ENCODE measurements at places on chromosomes 3 and 15.

DNA sequence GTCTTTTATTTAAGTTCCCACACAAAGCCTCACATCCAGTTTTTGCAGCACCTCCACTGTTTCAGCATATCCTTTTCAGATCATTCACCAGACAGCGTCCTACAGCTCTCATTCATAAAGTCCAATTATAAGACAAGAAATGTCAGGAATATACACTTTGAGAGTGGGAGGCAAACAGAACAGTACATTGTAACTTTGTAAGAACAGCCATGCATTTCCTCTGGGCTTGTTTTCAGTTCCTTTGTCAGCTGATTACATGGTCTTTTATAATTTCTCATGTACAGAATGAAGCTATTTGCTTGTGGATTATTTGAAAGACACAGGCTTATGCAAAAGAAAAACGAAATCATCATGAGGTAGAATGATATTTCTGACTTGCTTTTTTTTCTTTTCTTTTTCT lies 85.7 kb downstream of the SOX2 start:
- DNase-seq, result no peak

GRCh38 chr3:193140381-193140780 lies 100.6 kb upstream of the PLAAT1 start:
- no peak for DNase-seq

GRCh38 chr3:178684881-178685590 lies 148.8 kb downstream of the KCNMB2 start:
- DNase-seq, result no peak

- DNase-seq, result no peak
These were observed 517.2 kb downstream of the FOXP1 start for GRCh38 chr3:71066356-71066755.

DNA sequence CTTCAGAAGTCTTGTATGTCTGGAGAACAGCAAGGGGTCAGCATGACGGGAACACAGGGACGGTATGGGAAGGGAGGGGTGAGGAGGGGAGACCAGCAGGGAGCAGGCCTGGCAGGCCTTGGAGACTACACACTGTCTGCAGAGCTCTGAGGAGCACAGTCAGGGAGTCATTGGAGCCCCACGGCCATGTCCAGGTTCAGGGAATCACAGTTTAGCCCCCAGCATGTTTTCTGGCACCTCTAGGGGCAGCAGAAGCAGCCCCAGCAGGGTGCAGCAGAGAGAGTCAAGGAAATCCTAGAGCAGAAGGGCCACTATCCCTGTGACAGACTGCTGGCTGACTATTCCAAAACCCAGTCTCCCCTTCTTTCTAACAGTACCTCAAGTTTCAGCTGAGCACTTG lies 3.2 kb downstream of the LAMP3 start:
- no peak for DNase-seq

DNA sequence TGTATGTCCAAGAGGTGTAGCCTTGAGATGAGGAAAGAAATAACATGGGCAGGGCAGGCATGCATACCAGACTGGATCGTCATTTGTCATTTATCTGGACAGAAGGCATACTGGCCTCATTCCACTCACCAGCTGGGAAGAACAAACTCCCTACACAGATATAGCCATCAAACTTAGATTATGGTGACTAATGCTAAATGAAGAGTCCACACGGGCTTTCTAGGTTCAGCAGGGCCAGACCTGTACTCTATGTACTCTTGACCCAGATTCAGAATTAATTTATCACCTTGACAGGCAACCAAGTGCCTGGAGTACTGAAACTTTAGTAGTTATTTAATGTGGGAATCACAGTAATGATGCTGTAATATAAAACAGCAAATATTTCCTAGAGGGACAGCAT lies 164.3 kb upstream of the IL12A start:
- DNase-seq, result no peak

DNA sequence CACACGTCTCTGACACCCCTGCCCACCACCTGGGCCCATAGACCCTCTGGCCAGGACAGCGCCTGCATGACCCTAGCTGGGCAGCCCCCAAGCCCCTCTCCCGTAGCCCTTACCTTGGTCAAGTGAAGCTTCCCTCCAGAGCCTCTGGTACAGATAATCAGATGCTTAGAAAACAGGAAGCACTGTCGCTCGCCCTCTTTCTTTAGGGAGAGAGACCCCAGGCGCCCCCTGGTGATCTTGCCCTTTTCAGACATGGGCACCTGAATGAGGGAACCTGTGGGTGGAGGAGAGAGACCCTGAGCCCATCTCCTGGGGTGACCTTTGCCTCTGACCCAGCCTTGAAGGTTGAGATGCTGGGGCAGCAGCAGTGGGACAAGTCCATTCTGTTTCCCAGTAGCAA lies 65.4 kb downstream of the RASGRF1 start:
- no peak for DNase-seq

DNA sequence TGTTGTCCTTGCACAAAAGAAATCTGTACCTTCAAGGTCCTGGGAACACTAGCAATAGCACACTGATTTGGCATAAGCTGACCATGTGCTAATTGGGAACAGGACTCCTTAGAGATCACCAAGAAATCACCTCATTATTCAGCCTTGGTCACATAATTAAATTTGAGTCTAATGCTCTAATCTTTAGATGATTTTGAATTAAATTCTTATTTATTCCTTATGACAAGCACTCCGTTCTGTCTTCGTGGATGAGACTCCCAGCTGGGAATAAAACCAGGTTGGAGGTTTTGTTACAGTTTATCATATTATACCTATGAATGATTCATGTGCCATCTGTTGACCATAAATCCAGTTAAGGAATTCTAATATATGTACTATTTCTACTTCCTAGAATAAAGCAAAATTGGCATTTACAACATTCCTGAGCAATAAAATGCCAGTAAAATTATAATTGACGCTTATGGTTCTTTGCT lies 162.2 kb downstream of the MYRIP start:
- no peak for DNase-seq

GRCh38 chr15:67076147-67076843 lies 10.9 kb downstream of the SMAD3 start:
- no peak for DNase-seq

GRCh38 chr3:169118666-169119370 lies 544.7 kb downstream of the MECOM start:
- no peak for DNase-seq
